Fibroblast of upper back skin (primary cell): ENCODE measurements at places on chromosomes 2 and 18.

- no peak for DNase-seq
Measured at GRCh38 chr18:490024-490366, 10.5 kb downstream of the COLEC12 start.

GRCh38 chr2:72762276-72762675 lies 63.6 kb downstream of the EXOC6B start:
- DNase-seq, result no peak

- no peak for DNase-seq
Measured at GRCh38 chr18:27778925-27779324, 398.0 kb downstream of the CDH2 start.

DNA sequence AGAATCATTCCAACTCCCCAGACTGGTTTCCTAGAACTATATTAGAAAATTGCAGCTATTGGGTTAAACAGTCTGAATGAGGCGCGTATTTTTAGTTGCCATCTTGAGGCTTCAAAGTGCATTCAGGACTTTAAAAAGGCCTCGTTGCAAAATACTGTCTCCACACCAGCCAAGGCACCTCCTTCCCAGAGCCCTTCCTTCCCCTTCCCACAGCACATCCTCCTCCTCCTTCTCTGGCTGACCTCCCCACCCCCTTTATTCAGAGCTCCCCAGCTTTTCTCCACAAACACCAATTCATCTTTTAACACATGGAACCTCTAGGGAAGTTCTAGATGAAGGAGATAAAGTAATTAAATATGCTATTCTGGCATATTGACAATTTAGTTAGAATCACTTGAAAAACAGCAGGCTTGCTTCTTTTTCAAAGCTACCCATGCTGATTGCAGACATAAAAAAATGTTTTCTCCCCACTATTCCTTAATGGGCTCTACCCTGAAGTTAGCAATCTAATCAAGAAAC lies 90.3 kb downstream of the RTP5 start:
- DNase-seq, result no peak

DNA sequence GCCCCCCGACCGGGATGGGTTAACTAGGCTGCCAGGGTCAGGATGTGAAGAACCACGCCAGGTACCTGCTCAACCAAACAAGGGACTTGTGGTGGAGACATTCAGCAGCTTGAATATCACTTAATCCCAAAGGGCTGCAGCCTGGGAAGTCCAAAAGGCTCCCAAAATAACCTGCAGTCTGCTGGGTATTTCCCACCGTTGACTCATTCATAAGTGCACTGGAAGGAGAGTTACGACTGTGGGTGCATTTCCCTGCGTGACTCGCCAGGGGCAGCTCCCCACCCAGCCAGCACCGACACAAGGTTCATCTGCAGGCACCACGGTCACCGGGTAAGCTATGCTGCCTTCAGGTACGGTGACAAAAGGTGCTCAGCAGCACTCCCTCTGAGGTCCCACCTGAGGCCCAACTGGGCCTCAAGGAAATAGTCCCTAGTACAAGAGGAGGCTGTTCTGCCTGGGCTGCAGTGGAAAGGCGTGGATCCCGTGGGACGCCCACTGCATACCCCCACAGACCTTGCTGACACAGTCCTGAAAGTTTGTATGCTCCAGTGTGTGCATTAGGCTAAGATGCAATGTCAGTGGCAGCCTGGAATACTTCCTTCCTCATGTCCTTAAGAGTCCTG lies 86.5 kb downstream of the UXS1 start:
- peak; percentile 32 for DNase-seq

DNA sequence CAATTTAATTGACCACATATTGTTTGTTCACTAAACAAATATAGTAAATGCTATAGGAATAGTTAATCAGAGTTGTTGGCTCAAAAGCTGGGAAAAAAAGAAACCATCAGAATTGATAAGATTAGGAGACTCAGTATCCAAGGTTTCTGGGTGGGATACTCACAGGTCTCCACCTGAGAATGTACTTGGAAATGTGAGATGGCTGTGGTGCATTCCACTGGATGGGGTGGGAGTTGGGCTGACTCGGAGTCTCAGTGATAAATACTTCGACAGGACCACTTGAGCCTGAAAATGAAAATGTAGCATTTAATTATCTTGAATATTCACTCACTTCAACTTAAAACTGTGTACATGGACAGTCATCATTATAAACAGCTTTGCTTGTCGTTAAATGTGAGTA lies 21.2 kb downstream of the FN1 start:
- no peak for DNase-seq

DNA sequence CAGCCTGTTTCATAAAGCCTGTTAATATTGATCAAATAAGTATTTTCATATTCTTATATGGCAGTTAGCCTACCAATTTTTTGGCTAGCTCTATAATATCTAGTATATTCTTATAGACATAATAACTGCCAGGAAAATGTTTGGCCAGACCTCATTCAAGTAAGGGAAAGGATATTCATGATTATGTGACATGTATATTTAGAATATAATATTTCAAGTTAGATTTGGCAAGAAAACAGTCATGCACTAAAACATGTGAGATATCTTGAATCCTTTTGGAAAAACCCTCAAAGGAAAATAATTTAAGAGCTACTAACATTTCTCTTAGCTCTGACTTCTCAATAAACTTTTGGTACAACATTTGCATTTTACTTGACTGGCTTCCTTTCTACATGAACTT lies 694.1 kb downstream of the PLCL1 start:
- no peak for DNase-seq

DNA sequence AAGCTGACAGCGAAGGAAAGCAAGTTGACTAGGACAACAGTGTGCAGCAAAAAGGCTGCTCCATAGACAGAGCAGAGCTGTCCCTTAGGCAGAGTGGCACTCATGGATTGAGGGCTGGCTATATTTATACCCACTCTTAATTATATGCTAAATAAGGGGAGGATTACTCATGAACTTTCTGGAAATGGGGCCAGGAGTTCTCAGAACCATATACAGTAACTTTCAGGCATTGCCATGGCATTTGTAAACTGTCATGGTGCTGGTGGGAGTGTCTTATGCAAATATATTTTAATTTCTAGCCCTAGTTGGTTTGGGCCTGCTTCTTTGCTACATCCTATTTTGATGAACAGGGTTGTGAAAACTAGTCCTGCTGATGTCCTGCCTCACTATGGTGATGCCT lies 279.5 kb upstream of the MGAT5 start:
- no peak for DNase-seq

GRCh38 chr2:220961143-220961860 lies 610.8 kb downstream of the EPHA4 start:
- no peak for DNase-seq

DNA sequence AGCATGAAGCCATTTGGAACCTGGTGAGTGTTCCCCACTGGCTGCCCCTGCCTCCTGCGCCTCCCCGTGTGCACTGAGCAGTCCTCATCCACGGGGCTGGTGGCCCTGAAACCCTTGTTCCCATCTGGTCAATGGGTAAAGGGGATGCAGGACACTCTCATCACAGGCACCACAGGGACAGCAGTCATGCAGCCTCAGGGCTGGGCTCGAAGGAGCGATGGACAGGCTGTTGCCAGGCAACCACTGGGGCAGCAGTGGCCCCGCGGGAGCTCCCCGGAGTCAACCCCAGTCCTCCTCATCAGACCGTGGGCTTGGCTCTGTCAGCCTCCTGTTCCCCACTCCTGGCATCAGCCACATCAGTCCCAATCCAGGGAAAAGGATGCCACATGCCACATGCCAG lies 509.5 kb downstream of the EIPR1 start:
- DNase-seq, result no peak

DNA sequence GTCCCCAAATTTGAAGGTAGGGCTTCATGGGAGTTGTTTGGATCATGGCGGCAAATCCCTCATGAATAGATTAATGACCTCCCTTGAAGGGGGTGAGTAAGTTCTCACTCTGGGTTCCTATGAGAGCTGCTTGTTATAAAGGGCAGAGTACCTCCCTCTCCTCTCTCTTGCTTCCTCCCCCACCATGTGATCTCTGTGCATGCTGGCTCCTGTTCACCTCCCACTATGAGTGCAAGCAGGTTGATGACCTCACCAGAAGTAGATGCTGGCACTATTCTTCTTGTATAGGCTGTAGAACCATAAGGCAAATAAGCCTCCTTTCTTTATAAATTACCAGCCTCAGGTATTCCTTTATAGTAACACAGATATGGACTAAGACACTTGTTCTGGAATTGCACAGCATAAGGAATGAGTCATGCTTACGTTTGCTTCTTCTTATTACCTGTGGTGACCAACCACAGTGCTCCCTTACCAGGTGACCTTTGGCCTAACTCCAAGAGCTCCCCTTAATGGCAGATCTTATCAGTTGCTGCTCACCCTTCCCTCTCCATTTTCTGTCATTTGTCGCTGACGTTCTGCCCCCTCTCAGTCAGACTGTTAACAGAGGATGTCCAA lies 559.5 kb upstream of the GCFC2 start:
- DNase-seq, result no peak

GRCh38 chr18:22309191-22309590 lies 108.5 kb downstream of the CTAGE1 start:
- peak; percentile 53 for DNase-seq

DNA sequence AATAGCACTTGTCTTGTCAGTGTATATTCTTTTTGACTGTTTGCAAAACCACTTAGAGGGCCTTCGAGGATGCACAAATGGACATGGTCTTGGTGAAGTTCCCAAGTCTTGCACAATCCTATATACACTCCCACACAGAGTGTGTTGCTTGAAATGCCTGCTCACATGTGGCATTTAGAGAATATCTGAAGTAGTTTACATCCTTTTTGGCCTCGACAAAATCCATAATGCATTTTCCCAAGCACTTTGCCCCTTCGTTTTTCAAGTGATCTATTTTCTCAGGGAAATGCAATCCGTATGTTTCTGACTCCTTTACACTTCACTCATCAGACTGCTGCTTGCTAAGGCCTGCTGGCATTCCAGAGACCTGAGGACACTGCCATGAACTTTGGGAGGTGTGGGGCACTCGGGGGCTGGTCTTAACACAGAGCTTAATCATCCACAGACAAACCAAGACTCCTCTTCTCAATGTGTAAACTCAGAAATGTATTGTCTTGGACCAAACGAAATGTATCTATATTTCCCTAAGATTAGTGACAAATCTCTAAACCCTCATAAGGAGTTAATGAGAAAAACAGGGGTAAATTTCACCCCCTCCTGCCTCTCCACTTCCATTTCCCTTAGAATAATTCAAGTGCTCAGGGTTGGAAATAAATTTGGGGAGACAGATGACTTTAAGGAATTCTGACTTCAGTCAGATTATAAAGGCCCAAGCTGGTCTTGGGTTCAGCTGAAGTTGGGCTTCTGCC lies 219.3 kb upstream of the APCDD1 start:
- peak; percentile 76 for DNase-seq

DNA sequence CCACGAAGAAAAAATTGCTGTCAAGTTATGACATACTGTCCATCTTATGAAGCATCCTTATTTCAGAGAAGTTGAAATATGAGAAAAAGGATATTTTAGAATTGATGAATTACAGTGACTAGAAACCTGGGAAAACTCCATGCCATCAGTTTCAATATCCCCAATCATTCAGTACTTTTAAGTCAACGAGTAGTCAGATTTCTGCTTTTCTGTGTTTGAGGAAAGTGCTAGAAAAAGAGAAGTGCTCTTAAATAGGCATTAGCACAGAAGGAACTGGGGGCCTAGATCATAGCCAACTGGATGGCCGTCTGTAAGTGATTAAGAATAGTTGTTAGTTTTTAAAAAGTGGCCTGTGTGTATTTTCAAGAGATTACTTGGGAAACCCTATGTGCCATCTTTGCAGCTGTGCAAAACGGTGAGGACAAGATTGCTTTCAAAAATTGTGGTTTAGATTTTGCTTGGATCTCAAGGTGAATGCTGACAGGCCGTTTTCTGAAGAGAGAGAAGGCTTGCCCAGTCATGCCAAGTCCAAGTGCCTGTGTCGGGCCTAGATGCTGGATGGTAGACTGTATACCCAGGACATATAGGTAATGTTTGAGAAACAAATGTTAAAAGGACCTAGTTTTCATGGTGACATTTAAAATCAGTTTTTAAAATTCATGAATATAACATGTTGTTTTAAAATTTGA lies 5.1 kb downstream of the NEDD4L start:
- no peak for DNase-seq

DNA sequence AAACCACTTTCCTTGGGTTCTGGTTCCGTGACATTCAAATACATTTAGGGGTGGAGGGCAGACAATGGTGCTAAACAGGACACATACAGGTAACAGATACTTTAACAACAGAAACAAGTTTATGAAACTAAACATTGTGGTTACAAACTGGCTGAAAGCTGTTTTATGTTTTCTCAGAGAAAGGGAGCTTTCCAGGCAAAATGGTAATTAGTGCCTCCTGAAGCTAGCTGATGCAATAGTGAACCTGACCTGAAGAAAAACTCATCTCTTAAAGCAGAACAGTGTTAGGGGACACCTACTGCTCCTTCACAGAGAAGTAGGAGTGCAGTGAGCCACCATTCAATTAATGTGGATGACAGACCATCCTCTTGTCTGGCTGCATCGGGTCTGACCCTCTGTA lies 138.9 kb downstream of the CCDC148 start:
- DNase-seq, result no peak

GRCh38 chr2:238176613-238177012 lies 17.8 kb downstream of the ERFE start:
- DNase-seq, result no peak

DNA sequence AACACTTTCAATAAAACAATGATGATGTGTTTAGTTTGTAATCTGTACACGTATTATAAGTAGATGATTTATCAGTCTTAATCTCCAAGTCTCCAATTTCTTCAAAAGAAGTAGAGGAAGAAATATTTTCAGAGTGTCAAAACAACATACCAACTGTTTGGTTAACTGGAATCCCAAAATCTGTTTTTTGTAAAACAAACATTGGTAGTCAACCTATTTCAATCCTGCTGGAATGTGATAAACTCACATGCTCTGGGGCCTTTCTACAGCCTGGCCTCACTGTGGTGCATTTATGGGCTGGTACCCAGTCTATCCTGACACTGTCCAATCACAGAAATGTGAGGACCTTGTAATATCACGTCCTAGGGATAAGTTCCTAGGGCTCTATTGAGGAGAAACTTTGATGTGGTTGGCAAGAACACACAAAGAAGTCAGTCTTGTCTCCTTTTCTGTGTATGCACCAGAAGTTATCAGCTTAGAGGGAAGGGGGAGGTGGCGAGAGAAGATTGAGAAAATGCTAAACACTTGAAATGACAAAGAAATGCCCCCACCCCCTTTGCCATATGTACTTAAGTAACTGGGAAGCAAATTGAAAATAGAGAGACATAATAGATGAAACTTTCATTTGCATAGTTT lies 47.2 kb downstream of the PRKRA start:
- no peak for DNase-seq

GRCh38 chr2:38016219-38016618 lies 59.7 kb downstream of the CYP1B1 start:
- no peak for DNase-seq
